ENCODE measurements at places on chromosomes 13 and 19.

DNA sequence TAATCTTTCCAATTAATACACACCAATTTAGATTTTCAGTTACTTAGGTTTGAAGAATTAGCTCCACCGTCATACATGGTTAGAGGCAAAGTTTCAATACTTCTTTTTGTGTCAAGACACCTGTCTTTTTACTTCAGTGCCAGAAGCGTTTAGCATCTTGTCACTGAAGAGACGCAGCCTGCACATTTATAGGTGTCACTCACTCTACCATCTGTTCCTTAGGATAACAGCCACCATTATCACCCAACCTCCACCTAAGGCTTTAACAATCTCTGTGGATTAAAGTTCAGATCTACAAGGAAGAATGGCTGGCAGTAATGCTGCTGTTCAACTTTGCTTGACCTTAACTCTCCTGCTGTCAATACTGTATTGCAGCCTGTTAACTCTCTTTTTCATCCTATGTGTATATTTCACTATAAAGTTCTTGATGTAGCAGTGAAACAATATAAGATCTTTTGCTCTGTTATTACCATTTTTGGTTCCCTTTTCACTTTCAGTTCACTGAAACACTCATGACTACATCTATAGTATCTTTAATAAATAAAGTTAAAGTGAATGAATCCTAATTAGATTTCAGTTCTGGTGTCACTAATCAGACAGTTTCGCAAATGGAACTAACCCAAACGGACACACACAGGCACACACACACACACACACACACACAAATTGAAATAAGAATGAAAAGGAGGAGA lies 435.6 kb downstream of the PCDH9 start:
- H3K4me1 ChIP-seq: no peaks in the 10 kb centered on the region
- no peaks in the 10 kb centered on the region for H3K27me3 ChIP-seq
- DNase-seq: no peak
- no peak overlapping the region for H3K4me3 ChIP-seq
- no peaks in the 10 kb centered on the region for H3K36me3 ChIP-seq
- H3K27ac ChIP-seq: no peak overlapping the region

- no peak overlapping the region for H3K4me3 ChIP-seq
- no peaks in the 10 kb centered on the region for H3K4me1 ChIP-seq
- no peaks in the 10 kb centered on the region for H3K36me3 ChIP-seq
- no peak overlapping the region for H3K27ac ChIP-seq
Observed at GRCh38 chr13:107811233-107812013, 403.9 kb downstream of the LIG4 start.

DNA sequence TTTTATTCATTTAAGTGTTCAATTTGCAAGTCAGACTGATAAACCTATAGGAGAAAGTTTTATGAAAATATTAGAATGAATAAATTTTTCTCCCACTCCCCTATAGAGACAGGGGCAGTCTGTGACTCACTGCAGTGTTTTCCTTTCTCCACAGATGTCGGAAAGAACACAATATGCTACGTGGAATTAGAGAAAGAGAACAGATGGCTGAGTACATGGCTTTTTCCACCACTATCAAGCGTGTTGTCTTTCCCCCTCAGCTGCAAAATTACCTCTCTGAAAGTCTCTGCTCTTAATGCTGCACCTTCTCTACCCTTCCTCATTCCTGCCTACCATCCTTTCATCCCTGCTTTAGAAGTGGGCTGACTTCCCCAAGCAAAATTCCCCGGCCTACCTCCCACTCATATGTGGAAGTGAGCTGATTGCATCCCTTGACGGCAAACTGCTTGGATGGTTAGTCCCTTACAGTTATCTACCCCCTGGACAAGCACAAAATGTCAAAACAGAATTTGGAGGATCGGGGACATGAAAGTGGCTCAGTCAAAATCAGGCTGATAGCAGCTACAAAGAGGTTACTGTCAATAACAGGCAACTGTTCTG lies 30.0 kb downstream of the FLT1 start:
- DNase-seq: no peak
- H3K4me1 ChIP-seq: peaks cover 9% of the 10 kb centered on the region
- no peak overlapping the region for H3K4me3 ChIP-seq
- peaks cover 2% of the 10 kb centered on the region for H3K36me3 ChIP-seq

DNA sequence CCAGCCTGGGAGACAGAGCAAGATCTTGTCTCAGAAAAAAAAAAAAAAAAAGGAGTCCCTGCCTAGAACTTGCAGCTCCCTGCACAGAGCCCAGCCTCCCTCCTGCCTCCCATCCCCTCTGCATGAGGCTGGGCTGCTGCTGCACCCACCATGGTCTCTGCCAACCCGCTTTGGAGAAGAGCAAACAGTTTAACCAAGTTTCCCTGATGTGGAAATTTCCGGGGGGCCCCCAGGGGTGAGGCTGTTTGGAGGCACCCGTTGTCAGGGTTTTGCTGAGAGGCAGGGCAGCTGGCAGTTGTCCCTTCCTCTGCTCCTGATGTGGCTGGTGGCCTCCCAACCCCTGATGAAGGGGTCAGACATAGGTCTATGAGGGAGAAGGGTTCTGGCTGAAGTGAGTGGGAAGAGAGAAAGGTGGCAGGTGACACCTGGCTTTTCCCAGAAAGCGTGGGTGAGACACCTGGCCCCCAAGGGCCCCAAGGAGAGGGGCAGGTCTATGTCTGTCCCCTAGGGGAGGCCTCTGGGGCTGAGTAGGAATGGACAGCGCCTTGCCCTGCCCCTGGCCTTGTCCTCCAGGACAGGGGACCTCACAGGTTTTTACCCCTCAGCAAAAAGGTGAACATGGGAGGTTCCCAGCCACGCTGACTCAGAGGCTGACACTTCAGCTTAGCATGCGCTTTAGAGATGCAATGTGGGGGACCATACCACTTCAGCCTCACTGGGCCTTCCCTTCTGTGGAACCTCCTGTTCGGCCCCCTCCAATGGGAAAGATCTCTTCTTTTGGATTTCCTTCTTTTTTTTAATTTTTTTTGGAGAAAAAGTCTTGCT lies 5.5 kb downstream of the LRP3 start:
- H3K4me1 ChIP-seq: no peaks in the 10 kb centered on the region
- H3K36me3 ChIP-seq: no peaks in the 10 kb centered on the region
- H3K27me3 ChIP-seq: peaks cover 7% of the 10 kb centered on the region
- H3K27ac ChIP-seq: no peak overlapping the region

DNA sequence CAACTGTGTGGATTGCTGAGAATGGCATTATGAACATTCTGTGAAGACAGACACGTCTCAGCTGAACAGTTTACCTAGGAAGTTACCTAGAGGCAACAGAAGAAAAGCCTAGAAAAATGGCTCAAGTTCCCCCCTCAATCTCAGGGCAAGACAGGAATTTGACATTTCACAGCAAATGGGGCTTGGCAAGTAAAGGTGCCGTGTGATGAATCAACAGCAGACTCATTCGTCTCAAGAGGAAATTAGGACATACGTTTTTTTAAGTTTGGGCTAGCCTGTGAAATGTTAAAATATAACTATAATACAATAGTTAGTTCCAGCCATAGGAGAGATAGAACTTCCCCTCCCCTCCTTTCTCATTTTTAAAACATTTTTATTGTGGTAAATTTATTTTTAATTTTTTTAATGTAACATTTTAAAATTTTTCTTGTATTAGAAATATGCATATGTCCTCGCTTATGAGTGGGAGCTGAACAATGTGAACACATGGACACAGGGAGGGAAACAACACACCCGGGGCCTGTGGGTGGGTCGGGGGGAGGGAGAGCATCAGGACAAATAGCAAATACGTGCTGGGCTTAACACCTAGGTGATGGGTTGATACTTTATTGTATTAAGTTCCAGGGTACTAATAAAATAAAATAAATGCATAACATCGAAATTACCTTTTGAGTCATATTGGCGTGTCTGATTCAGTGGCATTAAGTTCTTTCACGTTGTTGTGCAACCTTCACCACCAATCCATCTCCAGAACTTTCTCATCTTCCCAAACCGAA lies 116.0 kb downstream of the COL4A2 start:
- no peaks in the 10 kb centered on the region for H3K36me3 ChIP-seq
- no peak overlapping the region for H3K27ac ChIP-seq
- no peak for DNase-seq
- H3K4me1 ChIP-seq: peaks cover 13% of the 10 kb centered on the region
- H3K4me3 ChIP-seq: no peak overlapping the region

- H3K4me3 ChIP-seq: no peak overlapping the region
- H3K27me3 ChIP-seq: no peaks in the 10 kb centered on the region
- no peak for DNase-seq
- H3K27ac ChIP-seq: no peak overlapping the region
- H3K36me3 ChIP-seq: no peaks in the 10 kb centered on the region
Observed at GRCh38 chr13:114200399-114200911, 21.4 kb downstream of the CFAP97D2 start.

All from activated T-cell treated with anti-CD3 and anti-CD28 coated beads, Interleukin-2, amount 50 U/mL, for 72 hours (primary cell).